ENCODE measurements at places on chromosomes 16 and 17.

DNA sequence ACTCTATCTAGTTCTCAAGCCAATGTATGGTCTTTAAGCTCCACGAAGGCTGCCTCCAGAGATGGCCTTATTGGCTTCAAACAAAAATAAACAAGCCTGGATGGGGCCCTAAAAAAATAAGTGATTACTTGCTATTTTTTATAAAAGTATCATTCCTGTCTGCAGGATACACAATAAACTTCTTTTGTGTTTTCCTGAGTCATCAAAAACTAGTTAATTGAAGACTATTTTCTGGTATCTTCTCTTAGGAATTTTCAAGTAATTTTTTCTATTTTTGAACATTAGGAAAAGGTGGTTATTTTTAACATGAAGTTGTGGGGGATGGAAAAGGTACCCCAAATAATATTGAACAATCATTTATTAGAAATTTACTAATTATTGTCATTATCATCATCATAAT, 213.1 kb upstream of the DYNLRB2 start:
- no peak for DNase-seq

- DNase-seq, result no peak
Measured at GRCh38 chr17:28811651-28812090, 30.9 kb downstream of the FAM222B start.

DNA sequence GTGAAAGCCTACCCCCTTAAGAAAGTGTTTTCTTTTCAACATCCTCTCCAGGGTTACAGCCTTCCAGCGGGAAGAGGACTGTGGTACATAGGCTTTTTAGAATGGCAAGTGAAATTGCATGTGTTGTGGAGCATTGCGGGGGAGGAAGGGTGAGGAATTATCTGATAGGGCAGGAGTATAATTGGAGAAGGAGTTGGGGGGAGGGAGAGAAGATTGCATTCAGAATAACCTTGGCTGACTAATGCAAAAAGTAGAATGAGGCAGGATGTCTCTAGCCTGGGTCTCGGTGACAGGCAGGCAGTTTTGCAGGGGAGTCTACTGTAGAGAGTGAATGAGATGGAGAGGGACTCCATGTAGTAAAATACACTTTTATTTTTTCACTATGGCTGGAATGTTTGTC, 2.4 kb upstream of the CDH8 start:
- DNase-seq, result no peak

DNA sequence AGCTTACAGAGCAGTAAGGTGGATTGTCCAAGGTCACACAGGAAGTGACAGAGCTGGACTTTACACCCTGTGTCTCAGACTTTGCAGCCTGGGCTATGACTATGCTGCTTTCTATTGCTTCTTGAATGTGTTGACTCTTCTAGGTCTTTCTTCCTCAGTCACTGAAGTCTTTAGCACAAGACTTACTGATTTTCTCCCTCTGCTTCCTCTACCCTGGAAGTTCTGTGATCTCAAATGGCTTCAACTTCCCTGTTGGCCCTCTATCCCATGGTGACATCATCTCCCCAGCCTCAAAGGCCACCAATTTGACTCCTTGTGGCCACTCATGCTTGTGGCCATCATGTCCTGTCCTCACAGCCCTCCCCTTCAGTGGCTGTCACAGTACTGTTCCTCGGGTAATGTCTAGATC, 181.3 kb downstream of the HS3ST3A1 start:
- DNase-seq, result no peak

GRCh38 chr16:15594711-15595320, 48.1 kb downstream of the MARF1 start:
- no peak for DNase-seq

GRCh38 chr16:67678354-67679023, 11.9 kb downstream of the C16orf86 start:
- no peak for DNase-seq

DNA sequence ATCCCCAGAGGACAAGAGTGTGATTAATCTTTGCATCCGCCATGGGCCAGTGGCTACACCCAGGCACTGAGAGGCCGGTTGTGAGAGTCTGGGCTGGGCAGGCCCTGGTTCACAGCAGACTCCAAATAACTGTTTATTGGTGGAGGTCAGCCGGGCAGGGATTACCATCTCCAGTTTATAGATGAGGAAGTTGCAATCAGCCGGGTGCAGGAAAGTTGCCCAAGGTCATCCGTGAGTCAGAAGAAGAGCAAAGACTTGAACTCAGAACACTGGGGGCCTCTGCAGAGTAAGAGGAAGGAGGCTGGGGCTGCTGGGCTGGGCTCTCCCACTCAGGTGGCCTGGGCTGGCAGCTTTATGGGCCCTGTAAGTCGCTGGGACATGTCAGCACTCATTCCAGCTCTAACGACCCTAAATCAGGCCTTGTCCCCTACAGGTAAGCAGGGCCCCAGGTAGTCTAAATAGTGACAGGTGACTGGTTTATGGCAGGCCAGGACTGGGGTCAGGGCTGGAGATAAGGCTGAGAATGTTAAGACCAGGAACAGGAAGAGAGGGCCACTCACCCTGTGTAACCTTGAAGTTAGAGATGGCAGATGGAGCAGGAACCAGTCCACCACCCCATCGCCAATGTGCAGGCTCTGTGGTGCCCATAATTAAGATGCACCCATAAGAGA, 2.1 kb upstream of the CA4 start:
- DNase-seq, result no peak

- no peak for DNase-seq
Measured at GRCh38 chr17:17379197-17379991, 76.2 kb downstream of the NT5M start.

GRCh38 chr16:65658349-65658748, 536.5 kb upstream of the CDH11 start:
- DNase-seq, result no peak

DNA sequence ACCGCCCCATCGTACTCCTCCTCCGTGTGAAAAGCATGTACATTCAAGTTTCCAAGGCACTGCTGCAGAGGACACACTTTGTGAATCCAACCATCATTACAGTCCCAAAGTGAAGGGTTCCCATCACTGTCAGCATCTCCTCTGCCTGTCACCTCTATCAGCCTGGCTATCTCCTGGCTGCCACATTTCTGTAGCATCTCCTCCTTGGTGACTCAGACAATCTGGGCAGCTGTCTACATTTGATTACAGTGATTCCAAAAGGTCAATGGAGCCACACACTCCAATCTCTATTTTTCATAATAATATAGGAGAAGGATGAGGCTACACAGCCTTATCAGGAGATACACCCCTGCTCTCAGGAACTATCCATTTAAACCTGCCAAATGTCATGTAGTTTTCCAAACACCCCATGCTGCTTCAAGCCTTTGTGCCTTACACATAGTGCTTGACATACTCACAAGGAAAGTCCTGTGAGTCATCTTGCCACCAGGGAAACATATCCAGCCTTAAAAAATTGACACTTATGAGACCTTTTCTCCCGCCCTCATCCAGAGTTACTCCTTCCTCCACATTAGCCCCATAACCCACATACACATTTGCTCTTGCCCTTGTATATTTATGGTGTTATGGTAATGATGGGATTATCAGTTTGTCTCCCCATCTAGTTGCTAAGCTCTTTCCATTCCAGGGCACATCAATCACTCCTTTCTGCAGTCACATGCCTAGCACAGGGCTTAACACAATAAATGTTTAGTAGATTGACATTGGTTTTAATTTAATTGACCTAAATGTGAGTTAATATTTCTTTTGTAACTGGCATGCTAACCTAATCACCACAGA, 250.1 kb upstream of the CDH5 start:
- DNase-seq, result no peak

DNA sequence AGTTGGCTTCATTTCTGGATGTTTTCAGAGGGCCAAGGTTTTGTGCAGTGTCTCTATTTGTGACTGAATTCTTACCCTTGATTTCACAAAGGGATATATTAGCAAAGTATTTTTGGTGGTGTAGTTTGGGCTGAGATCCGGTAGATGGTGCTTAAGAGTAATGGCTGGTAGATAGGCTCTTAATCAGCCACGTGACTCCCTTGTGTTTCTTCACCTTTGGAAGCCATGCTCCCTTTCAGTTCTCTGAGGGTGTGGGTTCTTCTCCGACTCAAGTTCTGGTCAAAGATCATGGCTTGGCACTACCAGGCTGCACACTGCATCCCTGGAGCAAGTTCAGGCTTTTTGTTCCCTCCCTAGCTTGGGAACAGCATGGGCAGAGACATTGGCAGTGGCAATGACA, 887.3 kb downstream of the CDH8 start:
- DNase-seq, result no peak

GRCh38 chr16:67860589-67861398, 12.1 kb upstream of the EDC4 start:
- DNase-seq, result no peak

- DNase-seq, result no peak
Measured at GRCh38 chr17:78240839-78241238, 9.4 kb downstream of the TMEM235 start.

DNA sequence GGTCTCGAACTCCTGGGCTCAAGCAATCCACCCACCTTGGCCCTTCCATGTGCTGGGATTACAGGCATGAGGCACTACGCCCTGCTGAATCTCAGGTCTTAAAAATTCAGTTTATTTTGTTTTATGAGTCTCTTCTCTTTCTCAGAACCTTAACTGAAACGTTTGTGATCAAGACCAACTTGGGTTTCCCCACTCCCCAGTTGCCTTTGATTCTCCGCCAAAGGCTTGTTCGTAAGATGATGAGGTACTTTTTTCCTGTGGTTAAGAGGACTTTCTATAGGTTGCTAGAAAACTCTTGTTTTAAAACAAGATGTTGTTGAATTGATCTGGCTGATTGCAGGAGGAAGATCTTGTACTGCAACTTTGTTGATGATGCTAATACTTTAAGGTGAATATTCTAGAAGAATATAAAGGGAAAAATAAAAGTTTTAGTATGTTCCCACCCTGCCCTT, 11.7 kb downstream of the ABCC1 start:
- DNase-seq, result peak; percentile 37

GRCh38 chr17:81514489-81514738, 1.8 kb upstream of the ACTG1 start:
- no peak for DNase-seq

- DNase-seq, result no peak
Measured at GRCh38 chr16:9898124-9898523, 284.1 kb downstream of the GRIN2A start.

- DNase-seq, result no peak
Measured at GRCh38 chr16:77853161-77853560, 64.8 kb downstream of the VAT1L start.

DNA sequence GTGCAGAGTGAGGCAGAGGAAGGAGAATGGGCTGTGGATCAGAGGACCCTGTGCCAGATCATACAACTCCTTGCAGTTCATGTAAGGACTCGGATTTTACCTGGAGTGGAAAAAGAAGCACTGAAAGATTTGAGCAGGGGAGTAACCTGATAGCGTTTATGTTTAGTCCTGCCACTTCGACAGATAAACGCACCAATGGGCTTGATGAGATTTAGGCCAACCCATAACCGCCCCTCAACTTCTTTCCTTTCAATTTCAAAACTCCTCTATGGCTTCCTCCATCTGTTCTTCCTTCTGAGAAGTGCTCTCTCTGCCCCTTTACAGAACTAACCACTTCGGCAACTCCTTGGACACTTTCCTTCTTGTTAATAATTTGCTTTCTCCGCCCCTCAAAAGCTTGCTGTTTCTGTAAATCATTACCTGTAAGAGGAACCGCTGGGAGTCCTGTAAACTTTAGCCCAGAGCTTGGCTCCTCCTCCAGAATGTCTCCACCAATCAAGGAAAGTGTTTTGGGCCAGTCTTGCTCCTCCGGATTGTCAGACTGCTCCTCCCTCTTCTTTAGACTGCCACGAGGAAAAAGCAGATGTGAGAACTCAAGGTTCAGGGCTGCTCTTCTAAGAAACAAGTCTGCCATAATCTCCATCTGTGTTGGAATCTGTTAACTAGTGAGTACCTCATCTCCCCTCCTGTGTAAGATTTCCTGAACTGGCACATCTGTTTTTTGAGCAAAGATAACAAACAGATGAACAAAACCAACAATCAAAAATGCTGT, at the start of gene ACSM3:
ACSM3 (plus strand) TSS at position 554 of the 772 bp plus-strand sequence. CDS start 6,021 bp downstream, outside the sequence.
- DNase-seq, result peak; percentile 24

DNA sequence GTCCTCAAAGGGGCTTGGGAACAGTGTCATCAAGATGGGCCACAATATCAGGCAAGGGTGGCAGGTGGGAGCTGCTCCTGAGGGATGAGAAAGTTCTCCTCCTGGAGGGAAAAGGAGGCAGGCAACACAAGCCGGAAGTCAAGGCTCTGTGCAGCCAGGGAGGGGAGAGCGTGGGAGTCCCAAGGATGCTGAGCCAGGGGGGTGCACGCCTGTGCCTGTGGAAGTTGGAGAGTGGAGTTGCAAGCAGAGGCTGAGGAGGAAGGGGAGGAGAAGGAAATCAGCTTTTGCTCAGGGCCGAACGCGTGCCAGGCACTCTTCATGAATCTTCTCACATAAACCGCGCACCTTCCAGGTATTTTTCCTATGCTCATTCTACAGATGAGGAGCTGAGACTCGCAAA, 7.4 kb upstream of the SLC13A2 start:
- no peak for DNase-seq

GRCh38 chr17:67281053-67281452, 36.1 kb upstream of the HELZ start:
- no peak for DNase-seq

DNA sequence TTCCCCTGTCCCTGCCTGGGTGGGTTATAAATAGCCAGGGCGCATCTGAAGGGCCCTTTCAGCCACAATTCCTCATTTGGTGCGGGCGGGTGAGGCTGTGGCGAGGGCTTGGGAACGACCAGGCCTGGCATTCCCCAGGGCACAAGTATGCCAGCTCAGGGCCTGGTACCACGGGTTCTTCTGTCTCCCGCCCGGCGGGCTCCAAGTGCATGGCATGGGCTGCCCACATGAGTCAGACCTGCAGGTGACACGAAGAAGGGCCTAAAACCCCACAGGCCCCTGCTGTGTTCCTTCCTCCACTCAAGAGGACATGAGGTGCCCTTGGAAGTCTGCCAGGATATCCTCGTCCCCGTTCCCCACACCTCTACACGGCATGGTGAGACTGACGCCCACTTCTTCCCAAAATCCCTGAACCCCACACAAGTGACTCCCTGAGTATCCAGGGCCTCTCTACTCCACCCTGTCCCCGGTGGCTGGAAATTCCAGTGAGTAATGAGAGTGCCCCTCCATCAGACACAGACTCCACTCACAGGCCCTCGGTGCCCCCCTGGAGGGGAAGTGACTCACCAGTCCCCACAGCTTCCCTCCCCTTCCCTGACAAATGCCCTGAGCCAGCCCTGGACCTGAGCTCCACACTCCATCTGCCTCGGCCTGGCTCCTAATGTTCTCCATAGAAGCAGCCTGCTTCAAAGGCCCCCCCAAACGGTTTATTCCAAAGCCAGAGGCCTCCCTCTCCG, 68.8 kb downstream of the ABR start:
- DNase-seq, result peak; percentile 21

DNA sequence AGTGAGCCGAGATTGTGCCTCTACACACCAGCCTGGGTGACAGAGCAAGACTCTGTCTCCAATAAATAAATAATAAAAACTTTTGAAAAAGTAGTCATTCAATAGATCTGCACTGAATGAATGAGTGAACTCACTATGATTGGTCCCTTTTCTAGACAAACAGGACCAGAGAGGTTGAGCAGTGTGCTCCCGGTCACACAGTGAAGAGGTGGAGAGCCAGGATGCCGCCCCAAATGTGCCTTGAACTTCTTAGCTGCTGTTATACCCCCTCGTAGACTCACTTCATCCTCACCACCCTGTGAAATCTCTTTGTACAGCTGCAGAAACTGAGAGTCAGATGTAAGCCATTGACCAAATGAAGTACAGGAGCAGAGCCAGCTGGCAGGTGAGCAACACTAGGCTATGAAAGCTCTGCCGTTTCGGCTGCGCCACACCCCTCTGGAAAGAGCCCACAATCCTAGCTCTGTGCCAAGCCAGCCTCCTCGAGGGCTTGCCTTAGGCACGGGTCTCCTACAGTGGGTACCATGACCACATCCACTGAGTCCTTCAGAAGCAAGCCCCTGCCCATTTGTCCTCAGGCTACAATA, 7.8 kb upstream of the KIAA0513 start:
- DNase-seq, result no peak

- no peak for DNase-seq
Measured at GRCh38 chr17:36063786-36064541, at the start of gene CCL18. Gene CCL18 (plus strand): TSS chr17:36064272. CDS start chr17:36064343, 71 bp downstream.
